OCI-LY7 (cell line): ENCODE measurements at places on chromosomes 7 and 10. TPM values are rescaled to one million over a fixed set of nuclear protein-coding genes. Genes with fewer than 3 reads are reported as not detected.

GRCh38 chr10:132884041-132884440 lies 58.3 kb downstream of the CFAP46 start:
- no peak for DNase-seq

GRCh38 chr7:107799647-107800264 lies 3.3 kb downstream of the SLC26A3 start:
- DNase-seq, result no peak

- no peak for DNase-seq
These were observed 51.8 kb upstream of the BET1 start for GRCh38 chr7:94055963-94056362.

DNA sequence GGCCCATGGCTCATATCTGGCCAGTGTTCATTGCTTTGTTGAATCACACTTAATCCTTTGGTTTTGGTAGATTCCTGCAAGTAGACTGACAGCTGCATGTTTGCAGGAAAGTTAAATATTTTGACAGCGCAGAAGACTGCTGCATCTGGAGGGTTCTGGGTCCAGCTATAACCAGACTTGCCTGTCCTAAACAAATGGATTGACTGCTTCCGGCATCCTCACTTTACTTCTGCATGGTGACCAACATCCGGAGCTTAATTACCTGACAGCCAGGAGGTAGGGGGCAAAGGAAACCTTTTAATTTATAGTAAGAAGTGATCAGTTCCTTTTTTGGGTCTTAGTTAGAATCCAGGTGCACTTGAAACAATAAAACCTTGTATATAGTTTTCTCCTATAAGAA lies 263.3 kb downstream of the SNX10 start:
- DNase-seq, result peak; percentile 48

- DNase-seq, result no peak
These were observed 179.8 kb upstream of the PDE1C start for GRCh38 chr7:32250003-32250402.

- no peak for DNase-seq
These were observed 87.4 kb upstream of the RNF148 start for GRCh38 chr7:122790132-122790531.

- DNase-seq, result no peak
These were observed 11.7 kb downstream of the SRPK2 start for GRCh38 chr7:105376908-105377533.

- DNase-seq, result no peak
These were observed 239.7 kb upstream of the SEMA3D start for GRCh38 chr7:85426487-85426960.

GRCh38 chr10:77448226-77448625 lies 189.4 kb downstream of the KCNMA1 start:
- no peak for DNase-seq

DNA sequence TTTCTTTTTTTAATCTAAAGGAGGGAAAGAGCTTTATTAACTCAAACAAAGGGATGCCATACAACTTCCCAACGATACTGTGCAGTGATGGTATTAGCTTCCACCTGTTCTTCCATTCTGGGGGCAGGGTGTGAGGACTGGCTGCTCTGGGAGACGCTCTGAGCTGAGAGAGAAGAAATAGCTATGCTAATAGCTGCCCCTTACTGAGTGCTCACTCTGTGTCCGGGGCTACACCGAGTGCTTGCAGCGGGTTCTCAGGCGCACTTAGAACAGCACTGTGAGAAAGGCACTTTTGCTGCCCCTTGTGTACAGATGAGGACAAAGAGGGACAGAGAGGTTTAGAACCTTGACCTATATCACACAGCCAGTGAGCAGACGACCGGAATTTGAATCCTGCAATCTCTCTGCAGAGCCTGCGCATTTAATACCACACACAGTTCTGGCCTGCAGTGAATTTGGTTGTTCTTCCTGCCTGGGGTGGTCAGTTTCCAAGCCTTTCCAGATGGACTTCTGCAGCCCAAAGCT lies 142.2 kb downstream of the PLPP4 start:
- no peak for DNase-seq

GRCh38 chr7:156752367-156753228 lies 112.0 kb downstream of the RNF32 start:
- DNase-seq, result no peak

DNA sequence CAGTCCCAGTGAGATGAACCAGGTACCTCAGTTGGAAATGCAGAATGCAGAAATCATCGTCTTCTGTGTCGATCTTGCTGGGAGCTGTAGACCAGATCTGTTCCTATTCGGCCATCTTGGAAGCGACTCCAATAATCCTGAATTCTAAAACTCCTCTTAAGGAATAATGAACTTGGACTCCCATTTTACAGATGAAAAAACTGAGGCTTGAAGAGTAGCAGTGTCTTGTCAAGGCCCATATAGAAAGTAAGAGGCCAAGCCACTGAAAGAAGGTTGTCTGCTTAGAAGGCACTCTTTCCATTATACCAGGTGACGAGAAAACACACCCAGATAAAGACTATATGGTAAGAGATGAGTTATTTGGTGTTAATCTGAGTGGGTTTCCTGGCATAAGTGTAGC lies 148.6 kb upstream of the LAMB4 start:
- DNase-seq, result no peak

DNA sequence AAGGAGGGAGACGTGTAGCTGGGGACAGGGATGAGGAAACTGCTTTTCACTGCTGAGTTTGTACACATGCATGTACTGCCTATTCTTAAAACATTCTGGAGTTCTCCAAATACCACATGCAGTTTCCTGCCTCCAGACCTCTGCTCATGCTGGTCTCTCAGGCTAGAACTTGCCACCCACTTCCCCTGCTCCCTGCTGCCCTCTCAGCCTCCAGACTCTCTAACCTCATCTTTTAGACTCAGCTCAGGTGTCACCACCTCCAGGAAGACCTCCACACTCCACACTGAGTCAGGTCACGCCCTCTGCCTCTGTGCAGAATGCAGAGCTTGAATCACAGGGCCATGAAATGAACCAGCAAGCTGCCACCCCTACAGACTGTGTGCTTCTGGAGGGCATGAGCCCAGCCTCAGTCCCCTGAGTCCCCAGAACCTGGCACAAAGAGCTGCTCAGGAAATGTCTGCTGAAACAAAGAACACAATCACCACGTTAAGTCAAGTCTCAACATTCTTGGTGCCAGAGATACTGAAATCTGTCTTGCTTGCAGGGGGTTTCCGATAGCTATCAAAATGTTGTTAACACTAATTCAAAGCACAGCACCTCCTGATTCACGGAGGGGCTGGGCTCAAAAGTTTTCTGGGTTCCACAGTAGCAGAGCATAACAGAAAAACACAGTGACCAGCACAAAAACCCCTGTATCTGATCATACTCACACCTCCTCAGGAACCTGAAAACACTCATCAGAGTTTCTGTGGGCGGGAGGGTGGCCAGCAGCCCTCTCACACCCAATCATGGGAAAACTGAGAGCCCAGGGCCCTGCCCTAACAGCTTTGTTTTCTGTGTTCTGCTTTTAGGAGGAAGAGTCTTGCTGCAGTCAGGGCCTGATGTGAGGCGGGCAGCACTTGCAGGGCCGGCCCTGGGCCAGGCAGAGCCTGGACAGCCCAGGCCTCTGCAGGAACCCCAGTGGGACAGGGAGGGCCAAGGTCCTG lies 21.1 kb downstream of the FAM53B start:
- no peak for DNase-seq

GRCh38 chr7:98784216-98784785 lies 85.5 kb downstream of the TMEM130 start:
- no peak for DNase-seq

- DNase-seq, result no peak
These were observed 509.4 kb downstream of the PTPRN2 start for GRCh38 chr7:158077934-158078910.

GRCh38 chr7:50479743-50480517 lies 29.8 kb upstream of the FIGNL1 start:
- no peak for DNase-seq

- DNase-seq, result no peak
These were observed 19.2 kb downstream of the SEMA3D start for GRCh38 chr7:85167636-85168035.

DNA sequence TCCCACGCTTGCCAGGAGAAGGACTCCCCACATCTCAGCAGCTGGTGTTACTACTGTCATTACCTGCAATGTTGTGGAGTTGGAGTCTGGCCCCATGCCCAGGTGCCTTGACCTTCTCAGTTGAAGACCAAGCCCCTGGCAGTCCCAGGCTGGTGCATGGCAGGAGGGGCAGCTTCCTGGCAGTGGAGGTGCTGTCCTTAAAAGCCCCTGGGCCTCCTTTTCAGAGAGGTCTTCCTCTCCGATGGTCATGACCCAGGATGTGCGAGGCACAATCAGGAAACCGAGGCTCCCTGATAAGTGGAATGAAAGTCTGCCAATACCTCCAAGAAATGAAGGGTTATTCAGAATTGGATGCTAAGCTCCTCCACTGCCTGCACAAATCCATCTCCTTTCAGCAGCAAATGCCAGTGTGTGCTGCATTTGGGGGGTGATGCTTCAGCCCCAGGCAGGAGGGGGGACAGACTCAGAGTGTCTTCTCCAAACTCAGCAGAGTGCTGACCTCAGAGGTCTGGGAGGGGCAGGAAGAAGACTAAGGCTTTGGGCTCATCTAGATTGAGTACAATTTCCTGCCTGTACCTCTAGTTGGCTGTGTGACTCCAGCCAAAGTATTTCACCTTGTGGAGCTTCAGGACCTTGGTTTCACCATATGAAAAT lies 97.0 kb upstream of the DDC start:
- DNase-seq, result no peak

- DNase-seq, result no peak
These were observed at the start of gene IRF5 for GRCh38 chr7:128937647-128938543. Gene IRF5 (plus strand): TSS chr7:128937927. CDS start chr7:128942082, 4,155 bp downstream.

DNA sequence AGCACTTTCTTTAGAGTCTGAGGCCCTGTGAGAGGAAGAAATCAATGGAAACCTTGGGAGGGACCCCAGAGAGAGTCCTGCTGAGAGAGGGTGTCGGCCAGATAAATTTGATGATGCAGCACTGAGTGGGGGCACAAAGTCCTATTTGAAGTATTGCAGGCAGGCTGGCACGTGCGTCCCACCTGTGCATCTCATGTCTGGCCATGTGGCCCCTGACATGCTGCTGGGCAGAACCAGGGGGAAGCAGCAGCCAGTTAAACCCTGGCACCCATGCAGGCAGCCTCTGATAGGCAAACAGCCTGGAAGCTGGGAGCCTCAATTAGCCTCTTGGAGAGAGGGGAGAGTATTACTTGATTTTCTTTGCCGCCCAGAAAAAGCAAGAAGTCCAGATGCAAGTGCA lies 180.9 kb downstream of the PLXNA4 start:
- DNase-seq, result no peak

DNA sequence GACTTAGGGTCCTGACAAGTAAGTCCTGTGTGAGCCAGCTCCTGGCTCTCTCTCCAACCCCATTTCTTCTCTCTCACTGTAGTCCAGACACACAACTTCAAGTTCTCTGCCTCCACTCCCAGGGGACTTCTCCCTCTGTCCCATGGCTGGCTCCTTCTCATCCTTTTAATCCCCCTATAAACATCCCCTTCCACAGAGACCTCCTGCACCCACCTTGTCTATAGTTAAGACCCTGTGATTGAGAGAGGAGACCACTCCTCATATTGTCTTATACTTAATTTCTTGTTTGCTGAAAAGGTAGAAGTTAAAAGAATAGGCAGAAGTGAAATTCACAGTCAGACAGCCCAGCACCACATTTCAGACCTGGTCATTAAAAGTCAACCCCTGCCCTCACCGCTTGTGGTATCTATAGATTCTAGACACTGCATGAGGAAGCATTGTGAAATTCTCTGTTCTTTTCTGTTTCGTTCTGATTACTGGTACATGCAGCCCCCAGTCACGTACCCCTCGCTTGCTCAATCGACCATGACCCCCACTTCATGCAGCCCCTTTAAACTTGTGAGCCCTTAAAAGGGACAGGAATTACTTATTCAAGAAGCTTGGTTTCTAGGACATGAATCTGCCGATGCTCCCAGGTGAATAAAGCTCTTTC lies 125.6 kb upstream of the FRMD4A start:
- no peak for DNase-seq

GRCh38 chr10:113104047-113104446 lies 154.0 kb downstream of the TCF7L2 start:
- DNase-seq, result no peak

DNA sequence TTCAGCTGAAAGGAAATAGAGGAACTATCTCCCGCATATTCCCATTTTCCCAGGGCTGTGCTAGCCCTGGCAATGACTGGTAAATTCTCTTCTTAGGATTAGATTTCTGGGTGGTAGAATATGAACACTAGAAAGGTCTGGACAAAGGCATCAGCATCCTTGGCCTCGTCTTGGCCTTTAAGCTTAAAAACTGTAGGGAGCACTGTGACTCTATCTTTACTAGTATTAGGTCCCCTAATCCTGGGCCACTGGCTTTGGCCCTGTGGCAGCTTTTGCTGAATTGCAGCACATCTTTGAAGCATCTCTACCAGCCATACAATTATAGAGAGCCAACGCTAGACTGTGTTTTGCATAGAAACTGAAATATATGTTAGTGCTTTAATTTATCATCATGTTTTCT lies 41.5 kb upstream of the EBLN1 start:
- peak; percentile 4 for DNase-seq

GRCh38 chr10:114547514-114547913 lies 110.6 kb downstream of the ABLIM1 start:
- no peak for DNase-seq

GRCh38 chr10:68371604-68372003 lies 35.5 kb downstream of the RUFY2 start:
- DNase-seq, result no peak

GRCh38 chr10:61937631-61938351 lies 36.3 kb downstream of the ARID5B start:
- DNase-seq, result no peak

GRCh38 chr10:100167553-100168312 lies 18.1 kb downstream of the ERLIN1 start:
- DNase-seq, result no peak

DNA sequence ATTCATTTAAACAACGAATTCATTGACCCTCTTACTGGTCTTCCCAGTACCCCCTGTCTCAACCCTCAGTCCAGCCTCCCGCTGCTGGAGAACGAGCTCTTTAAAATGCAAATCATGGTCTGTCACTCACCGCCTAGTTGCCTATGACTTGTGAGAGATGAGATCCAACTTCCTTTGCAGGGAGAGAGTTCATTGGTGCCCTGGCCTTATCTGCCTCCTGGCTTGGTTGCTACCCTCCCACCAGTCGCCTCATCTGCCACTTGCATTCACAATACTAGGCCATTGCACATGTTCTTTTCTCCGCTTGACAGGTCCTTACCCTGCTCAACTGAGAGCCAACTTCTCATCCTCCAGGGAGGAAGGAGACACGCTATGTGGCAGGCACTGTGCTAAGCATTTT lies 54.0 kb upstream of the MXI1 start:
- peak; percentile 10 for DNase-seq

The ZNF735 gene
- total RNA-seq, result not detected in 2 replicates

The TMEM270 gene
- not detected in 2 replicates for total RNA-seq

The OR2A12 gene
- total RNA-seq, result not detected in 2 replicates

The BMS1 gene
- total RNA-seq, result 16.0 and 20.2 TPM in 2 replicates

The ANKRD2 gene
- total RNA-seq, result not detected in 2 replicates

The MOGAT3 gene
- not detected in 2 replicates for total RNA-seq

The HABP2 gene
- not detected in 2 replicates for total RNA-seq

The TUBAL3 gene
- total RNA-seq, result not detected in 2 replicates

The INHBA gene
- not detected in 2 replicates for total RNA-seq

The BTBD16 gene
- not detected in 2 replicates for total RNA-seq

The CACNB2 gene
- not detected in 2 replicates for total RNA-seq

The ICA1 gene
- 0.49 and 0.50 TPM in 2 replicates for total RNA-seq

The ZKSCAN5 gene
- 13.7 and 14.5 TPM in 2 replicates for total RNA-seq

The EPDR1 gene
- total RNA-seq, result not detected in 2 replicates

The RAMP3 gene
- total RNA-seq, result not detected in 2 replicates

The SUFU gene
- 10.0 and 10.1 TPM in 2 replicates for total RNA-seq

The PLAC9 gene
- not detected in 2 replicates for total RNA-seq

The HOGA1 gene
- total RNA-seq, result 0.25 TPM in 1 of 2 replicates, not detected in the other
